NCI-H345 (cell line): ENCODE measurements at places on chromosomes 4 and X.

DNA sequence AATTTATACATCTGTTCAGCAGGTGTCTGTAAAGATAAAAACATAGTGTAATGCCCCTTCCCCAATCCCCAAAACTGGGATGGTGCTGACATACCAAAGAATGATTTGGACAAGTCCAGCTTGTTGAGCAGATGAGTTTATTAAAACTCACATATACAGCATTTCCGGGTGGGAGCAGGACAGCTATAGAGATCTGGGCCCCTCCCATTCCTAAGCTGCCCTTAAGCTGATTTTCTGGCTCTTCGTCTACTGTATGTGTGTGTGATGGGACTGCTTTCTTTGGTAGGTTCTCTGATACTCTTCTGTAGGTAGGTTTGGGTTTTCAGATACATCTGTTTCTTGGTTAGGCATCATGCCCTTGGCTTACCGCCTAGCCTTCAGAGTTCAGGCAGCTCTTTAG is 703.7 kb upstream of the PCDH10 start:
- no peak for DNase-seq

DNA sequence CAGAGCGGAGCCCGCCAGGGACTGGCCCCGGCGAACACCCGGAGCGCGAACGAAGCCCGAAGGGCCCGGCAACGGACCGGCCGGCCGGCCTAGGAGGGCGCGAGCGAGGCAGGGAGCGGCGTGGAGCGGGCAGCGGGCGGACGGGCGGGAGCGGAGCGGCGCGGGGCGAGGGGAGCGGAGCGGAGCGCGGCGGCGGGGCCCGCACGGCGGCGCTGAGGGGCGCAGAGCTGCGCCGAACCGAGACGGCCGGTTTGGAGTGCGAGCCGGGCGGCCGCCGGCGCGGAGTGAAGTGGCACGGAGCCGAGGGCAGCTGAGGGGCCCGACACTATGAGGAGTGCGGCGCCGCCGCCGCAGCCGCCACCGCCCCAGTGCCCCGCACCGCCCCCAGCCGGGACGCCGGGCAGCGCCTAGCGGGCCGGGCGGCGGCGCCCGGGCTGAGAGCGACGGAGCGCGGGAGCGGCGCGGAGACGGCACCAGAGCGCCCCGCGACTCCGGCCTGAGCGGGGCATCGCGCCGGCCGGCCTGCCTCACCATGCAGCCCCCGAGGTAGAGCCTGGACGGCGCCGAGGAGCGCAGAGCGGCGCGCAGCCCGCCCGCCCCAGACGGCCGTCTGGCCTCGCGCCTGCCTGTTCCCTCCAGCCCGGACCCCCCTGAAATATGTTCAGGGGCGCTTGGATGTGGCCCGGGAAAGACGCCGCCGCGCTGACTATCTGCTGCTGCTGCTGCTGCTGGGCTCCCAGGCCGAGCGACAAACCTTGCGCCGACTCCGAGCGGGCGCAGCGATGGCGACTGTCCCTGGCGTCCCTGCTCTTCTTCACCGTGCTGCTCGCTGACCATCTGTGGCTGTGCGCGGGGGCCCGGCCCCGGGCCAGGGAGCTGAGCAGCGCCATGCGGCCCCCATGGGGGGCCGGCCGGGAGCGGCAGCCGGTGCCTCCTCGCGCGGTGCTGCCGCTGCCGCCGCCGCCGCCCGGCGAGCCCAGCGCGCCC is 793 bp downstream of the NALF2 start:
- no peak for DNase-seq

DNA sequence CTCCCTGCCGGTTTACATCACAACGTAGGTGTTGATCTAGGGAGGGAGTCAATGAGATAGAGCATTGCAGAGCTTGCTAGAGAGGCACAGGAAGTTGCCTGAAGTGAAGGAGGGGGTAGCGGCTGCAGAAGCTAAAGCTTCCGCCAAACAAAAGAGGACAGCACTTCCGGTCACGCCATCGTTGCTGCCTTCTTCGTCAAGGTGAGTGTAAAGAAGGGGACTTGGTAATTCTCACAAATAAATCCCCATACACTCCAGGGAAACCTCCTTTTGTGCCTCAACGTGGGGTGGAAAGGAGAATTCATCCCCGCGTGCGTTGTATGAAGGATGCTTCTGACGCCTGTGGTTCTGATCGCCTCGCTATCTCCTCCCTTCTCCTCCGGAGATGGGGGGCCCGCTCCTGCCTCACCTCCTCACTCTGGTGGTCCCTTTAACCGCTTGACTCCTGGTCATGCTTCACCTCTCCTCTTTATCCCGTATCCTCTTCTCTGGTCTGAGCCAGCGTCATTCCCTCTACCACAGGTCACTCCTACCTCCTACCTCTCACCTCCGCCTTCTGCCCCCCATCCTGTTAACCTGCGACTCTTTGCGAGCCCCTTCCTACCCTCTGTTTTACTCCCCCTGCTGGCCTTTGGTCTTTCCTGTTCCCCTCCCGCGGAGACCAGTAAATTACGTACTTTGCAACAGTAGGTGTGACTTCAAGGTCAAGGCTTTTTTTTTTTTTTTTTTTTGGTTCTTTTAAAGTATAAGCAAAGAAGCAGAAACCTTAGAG is 59.9 kb downstream of the GSPT2 start:
- peak; percentile 76 for DNase-seq

GRCh38 chr4:118881512-118882146 is 7.0 kb upstream of the SYNPO2 start:
- no peak for DNase-seq

DNA sequence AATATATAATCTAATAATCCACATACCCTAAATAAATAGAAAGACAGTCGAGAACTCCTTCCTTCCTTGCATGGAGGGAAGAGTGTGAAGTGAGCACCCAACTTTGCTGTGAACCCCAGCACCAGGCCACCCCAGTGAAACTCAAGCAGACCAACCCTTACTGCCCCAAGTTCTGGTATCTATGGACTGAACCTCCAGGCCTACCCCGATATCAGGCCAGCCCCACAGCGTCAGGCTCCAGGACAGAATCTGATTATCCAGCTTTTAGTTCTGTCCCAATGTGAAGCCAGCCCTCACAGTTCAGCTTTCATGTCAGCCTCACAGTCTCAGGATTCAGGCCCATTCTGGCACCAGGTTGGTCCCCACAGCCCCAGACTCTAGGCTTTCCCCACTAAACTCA is 1617.2 kb upstream of the AGA start:
- DNase-seq = no peak

DNA sequence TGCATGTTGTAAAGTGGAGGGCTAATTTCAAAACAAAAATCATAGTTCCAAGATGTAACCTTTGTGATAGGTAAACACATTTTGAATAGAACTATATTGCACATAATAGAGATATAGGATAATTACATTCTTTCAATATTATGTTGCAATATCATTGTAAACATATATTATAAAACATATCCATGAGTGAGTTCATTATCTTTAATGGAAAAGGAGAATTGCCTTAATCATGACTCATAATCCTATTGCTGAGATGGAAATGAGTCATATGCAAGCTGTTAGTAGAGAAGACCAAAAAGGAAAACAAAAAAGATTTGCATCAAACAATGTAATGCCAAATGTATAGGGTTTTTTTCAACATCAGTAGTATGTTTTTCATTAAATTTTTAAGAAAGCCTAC is 73.7 kb upstream of the WDR44 start:
- DNase-seq = no peak

- peak; percentile 35 for DNase-seq
Observed at GRCh38 chr4:25702848-25703247, 47.2 kb downstream of the SLC34A2 start.

GRCh38 chr4:69322055-69322454 is 41.8 kb downstream of the UGT2B28 start:
- no peak for DNase-seq

DNA sequence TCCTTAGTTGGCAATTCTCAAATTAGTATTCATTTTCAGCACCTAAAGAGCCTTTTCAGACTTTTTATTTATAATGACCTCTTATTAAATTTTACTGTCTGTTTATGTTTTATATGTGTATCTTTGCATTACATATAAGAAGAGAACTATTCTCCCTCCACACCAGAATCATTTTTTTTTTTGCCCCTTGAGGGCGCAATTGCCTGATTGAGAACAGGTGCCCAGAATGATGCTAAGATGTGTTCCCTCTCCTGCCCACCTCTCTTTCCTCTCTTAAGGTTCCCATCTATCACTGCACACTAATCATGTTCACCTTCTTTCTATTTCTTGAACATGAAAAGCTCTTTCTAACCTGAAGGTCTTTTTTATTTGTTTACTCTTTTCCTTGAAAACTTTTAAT is 44.2 kb upstream of the ADAM29 start:
- peak; percentile 0 for DNase-seq

DNA sequence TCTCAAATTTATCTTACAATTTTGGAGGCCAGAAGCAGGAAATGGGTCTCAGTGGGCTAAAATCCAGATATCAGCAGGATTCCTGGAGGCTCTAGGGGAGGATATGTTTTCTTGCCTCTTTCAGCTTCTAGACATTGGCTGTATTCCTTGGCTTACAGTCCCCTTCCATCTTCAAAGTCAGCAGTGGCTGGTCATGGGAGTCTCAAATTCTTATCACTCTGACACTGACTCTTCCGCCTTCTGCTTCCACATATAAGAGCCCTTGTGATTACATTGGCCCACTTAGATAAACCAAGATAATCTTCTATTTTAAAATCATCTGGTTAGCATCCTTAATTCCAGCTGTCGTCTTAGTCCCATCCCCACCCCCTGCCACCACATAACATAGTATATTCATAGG is 113.0 kb downstream of the PCDH7 start:
- no peak for DNase-seq

- no peak for DNase-seq
Observed at GRCh38 chrX:54198262-54198661, 15.2 kb upstream of the FAM120C start.

DNA sequence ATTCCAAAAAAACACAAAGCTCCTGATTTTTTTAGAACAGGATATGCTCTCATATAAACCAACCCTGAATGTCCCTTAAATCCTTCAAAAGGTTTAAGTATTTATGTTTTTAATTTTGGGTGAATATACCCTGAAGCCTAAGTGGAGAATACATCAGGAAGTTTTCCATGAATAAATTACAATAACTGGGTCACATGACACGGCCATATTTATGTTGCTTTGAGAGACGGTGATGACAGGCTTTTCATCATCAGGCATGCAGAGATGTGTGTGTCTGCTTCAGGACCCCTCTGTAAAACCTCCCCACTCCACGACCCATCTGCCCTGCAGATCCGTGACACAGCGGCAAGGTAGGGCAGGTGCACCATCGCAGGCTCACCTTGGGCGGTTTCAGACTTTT is 60.3 kb upstream of the C4orf50 start:
- no peak for DNase-seq

DNA sequence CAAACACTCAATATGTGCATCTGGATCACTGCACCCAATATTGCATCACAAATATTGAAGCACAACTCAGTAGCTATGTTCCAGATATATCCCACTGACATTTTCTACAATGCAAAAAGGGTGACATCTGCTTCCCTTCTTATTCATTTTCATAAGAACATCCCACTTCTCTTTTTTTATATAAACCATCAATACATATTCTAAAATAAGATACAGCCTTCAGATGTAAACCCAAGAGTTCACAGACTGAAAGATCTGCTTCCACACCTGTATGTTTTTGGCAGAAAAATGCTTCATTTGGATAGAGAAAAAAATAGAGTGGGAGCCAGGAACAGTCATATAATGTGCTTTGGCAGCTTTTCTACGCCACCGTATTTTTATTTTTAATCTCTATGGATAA is 815.6 kb upstream of the ADGRL3 start:
- no peak for DNase-seq

DNA sequence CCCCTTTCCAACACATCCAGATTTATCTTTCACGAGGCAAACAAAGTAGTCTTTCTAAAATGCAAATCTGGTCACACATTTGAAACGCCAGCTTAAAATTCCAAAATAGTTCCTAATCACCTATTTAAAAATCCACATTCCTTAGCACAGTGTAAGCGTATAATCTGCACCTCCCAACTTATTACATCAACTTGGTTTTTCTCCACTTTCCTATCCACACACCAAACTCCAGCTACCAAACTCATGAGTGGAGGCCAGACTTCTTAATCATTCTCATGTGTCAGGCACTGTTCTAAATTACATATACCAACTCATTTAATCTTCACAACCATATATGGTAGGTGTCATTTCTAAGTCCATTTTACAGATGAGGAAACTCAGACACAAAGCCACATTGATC is 33.8 kb downstream of the ENOX2 start:
- DNase-seq = no peak

DNA sequence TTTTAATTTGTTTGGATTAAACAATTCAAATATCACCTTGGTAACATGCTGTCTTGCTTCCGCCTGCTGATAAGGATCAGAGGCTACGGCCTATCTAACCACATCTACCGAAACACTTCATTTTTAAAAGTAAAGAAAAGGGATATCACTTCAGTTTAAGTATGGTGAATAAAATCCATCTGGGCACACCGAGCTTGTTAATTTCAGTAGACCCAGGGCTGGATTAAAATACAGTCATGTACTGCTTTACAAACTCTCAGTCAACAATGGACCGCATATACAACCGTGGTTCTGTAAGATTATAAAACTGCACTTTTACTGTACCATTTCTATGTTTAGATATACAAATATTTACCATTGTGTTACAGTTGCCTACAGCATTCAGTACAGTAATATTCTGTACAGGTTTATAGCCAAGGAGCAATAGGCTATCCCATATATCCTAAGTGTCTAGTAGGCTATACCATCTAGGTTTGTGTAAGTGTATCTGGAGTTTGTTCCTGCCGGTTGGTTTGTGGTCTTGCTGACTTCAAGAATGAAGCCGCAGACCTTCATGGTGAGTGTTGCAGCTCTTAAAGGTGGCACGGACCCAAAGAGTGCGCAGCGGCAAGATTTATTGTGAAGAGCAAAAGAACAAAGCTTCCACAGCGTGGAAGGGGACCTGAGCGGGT is 40.0 kb downstream of the SEPTIN11 start:
- no peak for DNase-seq

DNA sequence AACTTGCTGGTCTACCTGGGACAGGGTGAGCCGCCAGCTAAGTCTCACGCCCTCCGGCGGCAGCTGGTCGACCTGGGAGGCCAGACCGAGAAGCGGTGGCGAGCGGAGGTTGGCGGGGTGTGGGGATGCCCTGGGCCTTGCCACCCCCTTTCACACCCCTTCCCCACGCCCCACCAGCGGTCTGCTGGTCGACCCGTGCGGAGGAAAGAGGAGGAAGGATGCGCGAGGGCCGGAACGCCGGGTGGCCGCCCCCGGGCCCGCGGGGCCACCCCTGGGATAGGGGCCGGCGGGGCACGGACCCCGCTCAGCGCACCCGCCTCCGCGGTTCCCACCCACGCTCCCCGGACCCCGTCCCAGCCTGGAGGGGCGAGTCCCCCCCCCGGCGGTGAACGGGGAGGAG is 28.3 kb upstream of the DCAF12L1 start:
- DNase-seq = no peak

GRCh38 chr4:35836596-35836995 is 407.7 kb downstream of the ARAP2 start:
- DNase-seq = no peak

DNA sequence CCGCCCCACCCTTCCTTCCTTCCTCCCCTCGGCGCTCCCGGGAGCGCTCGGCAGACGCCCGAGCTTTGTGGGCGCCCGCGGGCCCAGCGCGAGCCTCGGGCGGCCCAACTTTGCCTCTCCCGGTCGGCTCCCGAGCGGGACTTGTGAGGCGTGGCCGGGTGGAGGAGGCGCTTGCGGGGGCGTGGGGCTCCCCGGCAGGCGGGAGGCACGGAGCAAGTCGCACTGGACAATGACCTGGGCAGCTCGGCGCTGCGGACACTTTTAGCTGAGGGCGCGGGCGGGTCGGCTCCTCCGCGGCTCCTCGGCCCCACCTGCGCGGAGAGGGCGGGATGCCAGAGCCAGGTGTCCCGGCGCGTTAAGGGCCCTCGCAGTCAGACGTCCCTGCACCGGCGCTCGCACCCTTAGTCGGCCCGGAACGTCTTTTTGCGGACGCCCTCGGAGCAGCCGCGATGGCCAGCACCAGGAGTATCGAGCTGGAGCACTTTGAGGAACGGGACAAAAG is 385 bp downstream of the DCLK2 start:
- DNase-seq = peak; percentile 36
